ENCODE measurements at places on chromosomes 6 and 20. TPM values are rescaled to one million over a fixed set of nuclear protein-coding genes. Genes with fewer than 3 reads are reported as not detected.
A peak's percentile ranks its signal among the peaks of the same experiment; 100 is the strongest.

GRCh38 chr6:135182071-135183001 lies 1.2 kb downstream of the MYB start:
- H3K36me3 ChIP-seq = no peaks in the 10 kb centered on the region
- H3K27ac ChIP-seq = no peak overlapping the region
- DNase-seq = no peak
- H3K27me3 ChIP-seq = no peaks in the 10 kb centered on the region

NINL gene
- total RNA-seq = 11.4 TPM

CALHM6 gene
- 8.2 TPM for total RNA-seq

TREM2 gene
- total RNA-seq = 10.0 TPM

DNA sequence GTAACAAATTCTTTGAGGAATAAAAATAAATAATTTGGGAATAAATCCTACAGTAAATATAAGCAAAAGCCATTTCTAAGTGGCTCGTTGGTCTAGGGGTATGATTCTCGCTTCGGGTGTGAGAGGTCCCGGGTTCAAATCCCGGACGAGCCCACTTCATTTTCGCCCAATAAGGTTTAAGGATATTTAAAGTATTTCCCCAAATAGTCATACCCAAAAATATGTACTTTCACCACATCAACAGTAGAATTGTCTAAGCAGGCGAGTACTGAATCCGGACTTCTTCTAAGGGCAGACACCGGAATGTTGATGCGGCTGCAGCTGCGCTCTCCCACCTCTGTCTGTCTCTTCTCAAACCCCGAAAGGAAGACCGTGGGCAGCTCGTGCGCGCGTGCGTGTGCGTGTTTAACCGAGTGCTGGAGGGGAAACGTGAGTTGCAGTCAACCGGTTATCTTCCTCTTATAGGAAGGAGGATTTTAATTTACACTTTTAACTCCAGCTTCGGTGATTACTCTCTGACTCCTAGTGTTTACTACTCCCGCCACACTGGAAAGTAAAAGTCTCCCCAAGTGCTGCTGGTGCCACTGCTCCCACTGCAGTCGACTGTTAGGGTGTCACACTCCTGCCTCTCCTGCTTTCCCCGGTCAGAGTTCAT lies 155.7 kb upstream of the PRSS16 start:
- peak overlapping the region; percentile 30 for H3K4me3 ChIP-seq
- DNase-seq = no peak
- H3K27me3 ChIP-seq = peaks cover 73% of the 10 kb centered on the region
- no peaks in the 10 kb centered on the region for H3K36me3 ChIP-seq
- no peak overlapping the region for H3K27ac ChIP-seq
- no peaks in the 10 kb centered on the region for H3K4me1 ChIP-seq

DNA sequence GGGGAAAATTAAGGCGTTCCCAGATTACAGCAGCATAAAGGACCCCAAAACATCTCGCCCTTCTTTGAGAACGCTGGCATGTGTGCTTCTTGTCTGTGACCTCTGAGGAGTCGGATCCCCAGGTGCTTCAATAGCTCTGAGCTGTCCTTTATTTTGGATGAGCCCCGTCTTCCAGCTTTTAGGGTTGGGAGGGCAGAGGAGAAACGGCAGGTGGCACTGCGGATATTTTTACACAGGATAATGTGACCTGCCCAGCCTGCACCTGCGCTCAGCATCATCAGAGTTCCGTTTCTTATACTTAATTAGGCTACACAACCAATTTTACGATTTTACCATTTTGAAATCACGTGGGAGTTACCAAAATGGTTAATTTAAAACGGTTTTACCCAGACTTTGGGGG lies 147.7 kb upstream of the RPS6KA2 start:
- no peaks in the 10 kb centered on the region for H3K4me1 ChIP-seq
- no peak overlapping the region for H3K27ac ChIP-seq
- no peak for DNase-seq
- no peaks in the 10 kb centered on the region for H3K36me3 ChIP-seq
- no peaks in the 10 kb centered on the region for H3K27me3 ChIP-seq

GRCh38 chr20:2767768-2768631 lies 32.4 kb downstream of the CPXM1 start:
- DNase-seq = no peak
- peaks cover 67% of the 10 kb centered on the region for H3K27me3 ChIP-seq
- H3K4me3 ChIP-seq = no peak overlapping the region
- H3K4me1 ChIP-seq = no peaks in the 10 kb centered on the region

DNA sequence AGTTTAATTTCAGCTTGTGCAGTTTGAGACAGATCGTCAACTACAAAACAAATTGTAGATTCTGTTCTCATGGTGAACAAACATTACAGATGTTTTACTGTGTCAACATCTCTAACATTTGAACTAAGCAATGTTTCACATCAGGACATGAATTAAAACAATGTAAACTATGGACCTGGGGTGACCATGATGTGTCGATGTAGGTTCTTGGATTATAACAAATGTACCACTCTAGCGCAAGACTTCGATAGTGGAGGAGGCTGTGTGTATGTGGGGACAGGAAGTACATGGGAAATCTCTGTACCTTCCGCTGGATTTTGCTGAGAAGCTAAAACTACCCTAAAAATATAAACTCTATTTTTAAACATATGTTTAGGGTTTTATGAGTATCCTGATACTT lies 17.1 kb downstream of the HIVEP2 start:
- no peaks in the 10 kb centered on the region for H3K36me3 ChIP-seq
- no peak overlapping the region for H3K4me3 ChIP-seq
- H3K27ac ChIP-seq = peak overlapping the region; percentile 98
- DNase-seq = no peak
- H3K27me3 ChIP-seq = no peaks in the 10 kb centered on the region
- H3K4me1 ChIP-seq = peaks cover 35% of the 10 kb centered on the region

BMP5 gene
- 1.2 TPM for total RNA-seq

BTN1A1 gene
- not detected for total RNA-seq

GRCh38 chr6:35757456-35758123 lies 18.8 kb upstream of the CLPSL2 start:
- H3K4me3 ChIP-seq = no peak overlapping the region
- H3K27me3 ChIP-seq = no peaks in the 10 kb centered on the region
- no peak for DNase-seq
- no peak overlapping the region for H3K27ac ChIP-seq
- no peaks in the 10 kb centered on the region for H3K36me3 ChIP-seq
- H3K4me1 ChIP-seq = no peaks in the 10 kb centered on the region

DNA sequence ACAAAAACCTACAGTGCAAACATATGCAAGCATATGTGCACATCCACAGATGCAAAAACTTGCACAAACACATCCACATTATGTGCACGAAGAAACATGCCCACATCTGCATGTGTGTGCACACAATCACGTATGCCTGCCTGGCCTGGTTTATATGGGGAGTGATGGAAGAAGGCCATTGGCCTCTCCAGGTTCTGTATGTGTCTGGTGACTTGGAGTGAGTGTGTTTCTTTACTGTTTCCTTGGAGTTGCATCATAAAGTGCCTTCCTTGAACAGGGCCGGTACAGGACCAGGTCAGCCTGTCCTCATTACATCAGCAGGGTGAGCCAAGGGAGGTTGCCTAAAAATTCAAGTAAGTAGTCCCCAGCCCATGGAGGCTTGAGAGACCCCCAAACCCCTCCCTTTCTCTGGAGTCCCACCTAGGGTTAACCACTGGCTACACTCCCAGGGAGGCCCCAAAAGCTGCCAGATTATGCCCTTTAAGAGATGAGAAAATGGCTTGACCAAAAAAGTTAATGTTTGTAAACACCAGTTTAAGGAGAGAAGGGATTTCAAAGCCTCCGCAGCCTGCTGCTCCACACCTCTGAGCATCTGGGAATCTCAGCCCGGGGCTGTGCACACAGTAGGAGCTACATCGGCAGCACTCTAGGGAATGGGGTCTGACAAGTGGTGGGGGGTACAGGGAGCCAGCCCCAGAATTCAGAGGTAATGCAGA lies 140.8 kb downstream of the VEGFA start:
- no peaks in the 10 kb centered on the region for H3K27me3 ChIP-seq
- H3K36me3 ChIP-seq = no peaks in the 10 kb centered on the region
- DNase-seq = no peak
- no peak overlapping the region for H3K4me3 ChIP-seq
- no peaks in the 10 kb centered on the region for H3K4me1 ChIP-seq

DNA sequence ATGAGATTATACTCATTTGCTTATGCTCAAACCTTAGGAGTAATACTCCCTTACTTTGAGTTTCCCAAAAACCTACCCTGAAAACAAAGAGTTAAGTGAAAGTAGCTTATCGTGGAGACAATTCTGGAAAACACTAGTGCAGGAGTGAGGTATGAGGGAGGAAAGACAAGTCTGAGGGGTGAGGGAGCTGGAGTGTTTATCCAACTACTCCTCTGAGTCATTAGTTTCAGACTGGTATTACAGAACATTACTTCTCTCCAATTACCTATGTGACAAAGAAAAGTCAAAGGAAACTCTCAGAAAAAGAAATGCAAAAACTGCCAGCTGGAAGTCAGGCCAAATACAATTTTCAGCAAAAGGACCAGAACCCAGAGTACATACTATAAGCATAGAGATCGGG lies 171.1 kb upstream of the SPTLC3 start:
- H3K4me1 ChIP-seq = no peaks in the 10 kb centered on the region
- H3K27ac ChIP-seq = no peak overlapping the region
- no peaks in the 10 kb centered on the region for H3K27me3 ChIP-seq
- no peaks in the 10 kb centered on the region for H3K36me3 ChIP-seq
- no peak for DNase-seq
- H3K4me3 ChIP-seq = no peak overlapping the region

DNA sequence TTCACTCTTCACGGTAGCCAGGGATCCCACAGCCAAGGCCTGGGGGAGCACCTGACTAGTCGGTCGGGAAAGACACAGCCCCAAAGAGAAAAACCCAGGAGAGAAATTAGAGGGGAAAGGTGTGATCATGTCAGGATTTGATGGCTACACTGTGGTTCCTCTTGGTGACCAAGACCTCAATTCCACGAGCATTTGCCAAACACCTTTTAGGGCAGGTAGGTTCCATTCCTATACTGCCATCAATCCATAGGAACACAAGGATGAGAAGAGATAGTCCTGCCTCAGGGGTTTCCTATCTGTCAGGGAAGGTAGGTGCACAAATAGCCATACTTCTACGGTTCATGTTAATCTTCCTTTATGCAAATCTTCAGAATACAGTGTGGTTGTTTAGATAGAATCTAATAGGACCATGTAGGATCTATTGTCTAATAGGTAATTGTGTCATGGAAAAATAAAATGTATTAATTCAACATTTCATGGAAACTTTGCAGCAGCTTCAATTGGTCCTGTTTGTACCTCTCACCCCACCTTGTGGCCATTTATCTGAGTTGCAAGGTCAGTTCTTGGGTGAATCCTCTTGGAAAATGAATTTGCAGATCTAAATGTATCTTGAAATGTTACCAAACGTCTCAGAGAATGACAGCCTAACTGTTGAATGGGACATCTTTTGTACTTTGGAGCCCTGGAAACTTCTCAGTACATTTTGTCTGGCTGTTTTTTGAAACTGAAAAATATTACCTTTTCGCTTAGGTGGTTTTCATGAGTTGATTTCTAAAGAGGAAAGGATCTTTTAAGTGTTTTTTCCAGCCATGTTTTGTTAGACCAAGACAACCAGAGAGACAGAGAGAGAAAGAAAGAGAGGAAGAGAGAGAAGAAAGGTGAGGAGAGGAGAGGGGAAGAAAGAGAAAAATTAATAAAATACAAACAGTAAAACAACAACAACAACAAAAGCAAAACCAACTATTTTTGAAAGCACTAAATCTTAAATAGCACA lies 33.7 kb upstream of the IYD start:
- H3K4me3 ChIP-seq = no peak overlapping the region
- H3K27ac ChIP-seq = no peak overlapping the region
- peak; percentile 71 for DNase-seq
- no peaks in the 10 kb centered on the region for H3K27me3 ChIP-seq
- H3K4me1 ChIP-seq = no peaks in the 10 kb centered on the region

DNA sequence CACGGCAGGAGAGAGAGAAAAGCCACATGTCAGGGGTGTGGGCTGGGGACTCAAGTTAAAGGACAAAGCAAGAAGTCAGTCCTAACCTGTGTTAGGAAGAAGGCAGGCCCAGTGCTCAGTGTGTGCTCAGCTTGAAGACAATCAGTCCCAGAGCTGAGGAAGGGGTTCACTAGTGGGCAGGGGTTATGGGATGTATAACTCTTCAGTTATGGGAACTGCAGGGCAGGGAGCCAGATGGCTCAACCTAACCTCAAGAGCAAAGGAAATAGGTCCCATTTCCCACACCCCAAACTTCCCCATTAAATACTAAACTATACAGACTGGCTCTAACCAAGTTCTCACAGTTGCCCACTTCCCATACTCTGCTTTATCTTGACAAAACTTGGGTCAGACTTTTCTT lies 7.4 kb upstream of the SSTR4 start:
- H3K36me3 ChIP-seq = no peaks in the 10 kb centered on the region
- H3K4me3 ChIP-seq = no peak overlapping the region
- no peaks in the 10 kb centered on the region for H3K27me3 ChIP-seq

DNA sequence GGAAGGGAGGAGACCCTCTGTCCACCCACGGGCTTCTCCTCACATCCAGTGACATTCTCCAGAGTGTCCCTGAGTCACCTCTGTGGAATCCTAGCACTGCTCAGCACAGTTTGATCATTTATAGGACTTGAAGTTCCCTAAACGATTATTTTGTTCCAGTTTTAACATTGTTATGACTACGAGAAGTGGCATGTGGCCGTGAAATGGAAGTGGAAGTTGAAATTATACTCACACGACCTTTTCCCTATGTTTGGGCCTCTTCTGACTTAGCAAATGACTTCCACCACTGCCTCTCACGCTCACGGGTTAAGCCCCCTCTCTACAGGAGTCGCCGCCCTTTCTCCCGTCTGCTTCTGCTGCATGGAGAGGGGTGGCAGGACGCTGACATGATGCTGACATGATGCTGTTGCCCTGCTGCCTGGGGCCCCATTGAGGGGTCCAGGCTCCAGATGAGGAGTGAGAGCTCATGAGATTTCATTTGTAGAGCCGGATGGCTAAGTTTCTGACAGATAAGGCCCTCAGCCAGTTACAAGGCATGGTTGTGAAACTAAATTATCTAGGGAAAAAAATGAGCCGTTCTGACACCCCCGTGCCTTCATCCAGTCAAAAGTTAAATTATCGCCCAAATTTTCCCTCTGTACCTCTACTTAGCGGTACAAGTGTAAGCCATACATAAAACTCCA lies 153.6 kb upstream of the UST start:
- no peak overlapping the region for H3K27ac ChIP-seq
- no peak for DNase-seq
- H3K36me3 ChIP-seq = no peaks in the 10 kb centered on the region
- no peak overlapping the region for H3K4me3 ChIP-seq
- H3K27me3 ChIP-seq = no peaks in the 10 kb centered on the region

DNA sequence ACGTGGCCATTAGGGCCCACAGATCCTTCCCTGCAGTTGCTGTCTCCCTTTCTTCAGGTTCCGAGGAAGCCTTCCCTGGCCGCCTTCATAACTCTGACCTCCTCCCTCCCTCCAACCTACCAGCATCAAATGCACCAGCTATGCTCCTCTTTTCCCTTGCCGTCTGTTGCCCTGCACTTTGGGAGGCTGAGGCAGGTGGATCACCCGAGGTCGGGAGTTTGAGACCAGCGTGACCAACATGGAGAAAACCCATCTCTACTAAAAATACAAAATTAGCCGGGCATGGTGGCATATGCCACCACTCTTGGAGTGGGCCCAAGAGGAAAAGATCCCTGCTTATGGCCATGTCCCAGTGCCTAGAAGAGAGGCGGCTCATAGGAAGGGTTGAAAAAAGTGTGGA lies 31.8 kb downstream of the RNASET2 start:
- H3K27me3 ChIP-seq = no peaks in the 10 kb centered on the region
- no peaks in the 10 kb centered on the region for H3K4me1 ChIP-seq
- no peak overlapping the region for H3K4me3 ChIP-seq
- no peaks in the 10 kb centered on the region for H3K36me3 ChIP-seq

- DNase-seq = no peak
- no peaks in the 10 kb centered on the region for H3K36me3 ChIP-seq
- no peaks in the 10 kb centered on the region for H3K27me3 ChIP-seq
- H3K4me1 ChIP-seq = no peaks in the 10 kb centered on the region
These were observed 628.0 kb downstream of the HTR1B start for GRCh38 chr6:76835293-76835692.
